Thyroid gland (tissue), 4 donors: ENCODE measurements at places on chromosomes 12 and 14.

DNA sequence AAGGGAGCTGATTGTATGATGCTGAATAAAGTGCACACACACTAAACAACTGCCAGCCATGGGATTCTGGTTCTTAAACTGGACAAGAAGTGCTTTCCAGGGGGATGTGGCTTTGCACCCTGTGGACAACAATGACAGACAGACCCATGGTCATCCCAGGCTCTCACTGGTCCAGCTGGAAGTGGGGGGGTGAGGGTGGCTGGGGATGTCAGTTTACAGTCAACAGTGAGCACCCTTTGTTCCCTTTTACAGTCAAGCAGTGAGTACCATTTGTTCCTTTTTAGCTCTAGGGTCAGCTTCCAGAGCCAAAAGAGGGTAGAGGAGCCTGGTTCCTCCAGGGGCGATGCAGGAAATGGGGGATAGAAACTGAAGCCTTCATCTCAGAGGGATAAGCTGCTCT, 100.7 kb downstream of the SMOC1 start:
- DNase-seq, result no peak

DNA sequence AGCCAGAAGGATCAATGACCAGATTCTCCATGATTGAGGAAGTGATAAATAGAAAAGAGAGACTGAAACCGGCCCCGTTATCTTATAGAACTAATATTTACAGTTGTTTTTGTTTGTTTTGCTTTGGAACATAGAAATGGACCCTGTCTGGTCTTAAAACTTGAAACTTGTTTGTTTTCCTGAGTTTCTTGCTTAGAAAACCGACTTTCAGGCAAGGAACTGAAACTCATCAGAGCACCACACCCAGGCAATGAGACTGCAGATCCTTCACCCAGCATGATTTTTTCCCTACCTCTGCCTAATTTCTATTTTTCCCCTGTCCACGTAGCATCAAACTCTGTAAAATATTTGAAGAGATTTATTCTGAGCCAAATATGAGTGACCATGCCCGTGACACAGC, 10.6 kb upstream of the CLEC12A start:
- no peak for DNase-seq

DNA sequence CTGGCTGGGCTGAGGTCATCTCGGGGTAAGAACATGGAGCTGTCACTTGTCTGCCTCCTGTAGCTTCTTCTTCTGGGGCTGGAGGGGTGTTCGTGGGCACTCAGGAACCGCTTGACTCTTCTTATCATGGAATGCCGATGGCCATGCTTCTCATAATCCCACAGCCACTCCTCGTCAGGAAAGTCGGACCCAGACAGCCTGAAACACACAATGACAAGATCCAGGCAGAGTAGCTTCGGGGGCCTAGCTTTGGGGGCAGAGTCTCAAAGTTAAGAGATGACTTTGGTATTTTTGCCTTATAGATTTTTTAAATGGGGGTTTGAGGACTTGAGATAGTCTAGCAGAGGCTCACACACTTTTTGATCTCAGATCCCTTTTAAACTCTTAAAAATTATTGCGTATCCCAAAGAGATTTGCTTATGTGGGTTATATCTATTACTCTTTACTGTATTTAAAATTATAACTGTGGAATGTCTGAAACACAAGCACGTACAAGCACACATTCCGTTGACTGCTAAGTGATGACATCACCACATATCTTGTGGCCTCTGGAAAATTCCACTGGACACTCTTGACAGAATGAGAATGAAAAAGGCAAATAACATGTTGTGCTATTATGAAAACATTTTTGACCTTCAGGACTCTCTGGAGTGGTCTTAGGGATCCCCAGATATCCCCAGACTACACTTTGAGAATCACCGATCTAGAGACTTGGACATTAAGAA, 43.3 kb downstream of the BEST3 start:
- no peak for DNase-seq

DNA sequence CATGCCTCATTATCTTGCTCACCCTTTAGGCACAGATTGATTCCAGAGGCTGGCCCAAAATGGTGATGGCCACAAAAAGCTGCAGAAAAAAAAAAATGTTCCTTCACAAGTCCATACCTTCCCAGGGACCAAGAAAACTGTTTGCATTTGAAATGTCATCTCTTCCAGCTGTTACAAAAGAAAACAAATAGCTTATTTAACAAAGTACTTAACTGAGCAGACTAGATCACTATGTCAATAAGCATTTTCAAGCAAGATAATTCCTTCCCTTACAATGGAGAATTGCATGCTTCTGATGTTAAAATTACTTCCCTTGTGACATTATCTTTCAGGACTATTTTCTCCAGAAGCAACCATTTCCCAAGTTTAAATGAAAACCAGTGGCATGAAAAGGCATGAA, 377.9 kb upstream of the KITLG start:
- no peak for DNase-seq

DNA sequence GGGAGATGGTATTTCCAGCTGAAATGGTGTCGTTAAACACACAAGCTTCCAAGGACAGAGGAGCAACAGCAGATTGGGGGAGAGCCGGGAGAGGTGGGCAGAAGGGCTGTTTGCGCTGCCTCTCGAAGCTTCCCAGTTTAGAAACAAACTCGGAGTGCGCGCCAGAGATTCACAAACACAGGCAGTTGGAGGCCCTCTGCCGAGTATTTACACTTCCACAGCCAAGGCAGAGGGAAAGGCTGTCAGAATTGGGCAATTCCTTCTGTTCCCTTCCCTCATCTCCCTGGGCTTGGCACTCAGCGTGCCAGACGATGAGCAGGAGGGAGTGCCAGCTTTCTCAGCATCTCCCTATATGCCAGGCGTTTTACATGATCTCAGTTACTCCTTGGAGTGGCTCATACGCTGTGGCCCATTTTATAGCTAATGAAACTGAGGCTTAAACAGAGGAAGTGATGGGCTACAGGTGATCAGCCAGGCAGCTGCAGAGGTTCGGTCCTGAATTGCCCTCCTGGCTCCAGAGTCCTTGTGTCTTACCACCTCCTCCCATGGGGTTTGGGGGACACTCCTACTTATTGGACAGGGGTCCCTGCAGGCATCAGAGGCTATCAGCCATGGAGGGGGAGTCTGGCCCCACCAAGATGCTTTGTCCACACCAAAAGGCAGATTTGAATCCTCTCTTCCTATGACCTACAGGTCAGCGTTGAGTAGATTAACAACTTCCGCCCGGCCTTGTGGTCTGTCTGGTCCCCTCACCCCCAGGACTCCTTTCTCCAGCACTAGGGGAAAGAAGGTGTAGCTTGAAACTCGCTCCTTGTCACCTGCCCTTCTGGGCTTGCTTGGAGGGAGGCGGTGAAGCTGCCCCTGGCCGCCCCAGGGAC, 3.1 kb downstream of the FAM222A start:
- no peak for DNase-seq

DNA sequence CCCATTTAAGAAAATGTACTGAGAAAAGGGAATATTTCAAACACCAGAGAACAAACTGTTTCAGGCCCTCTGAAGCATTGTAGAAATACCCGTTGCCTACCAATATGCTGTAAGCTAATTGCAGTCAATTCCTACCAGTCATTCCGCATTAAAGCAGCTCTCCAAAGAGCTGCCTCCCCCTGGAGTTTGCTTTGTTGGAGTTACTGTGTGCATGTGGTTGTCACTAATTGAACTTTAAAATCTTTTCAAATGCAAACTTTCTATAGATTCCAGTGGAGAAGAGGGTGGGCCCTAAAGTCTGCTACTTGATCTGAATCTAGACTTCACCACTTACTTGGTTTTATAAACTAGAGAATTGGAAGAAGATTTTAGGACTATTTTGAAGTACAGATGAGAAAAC, 112.7 kb downstream of the PLXNC1 start:
- no peak for DNase-seq

DNA sequence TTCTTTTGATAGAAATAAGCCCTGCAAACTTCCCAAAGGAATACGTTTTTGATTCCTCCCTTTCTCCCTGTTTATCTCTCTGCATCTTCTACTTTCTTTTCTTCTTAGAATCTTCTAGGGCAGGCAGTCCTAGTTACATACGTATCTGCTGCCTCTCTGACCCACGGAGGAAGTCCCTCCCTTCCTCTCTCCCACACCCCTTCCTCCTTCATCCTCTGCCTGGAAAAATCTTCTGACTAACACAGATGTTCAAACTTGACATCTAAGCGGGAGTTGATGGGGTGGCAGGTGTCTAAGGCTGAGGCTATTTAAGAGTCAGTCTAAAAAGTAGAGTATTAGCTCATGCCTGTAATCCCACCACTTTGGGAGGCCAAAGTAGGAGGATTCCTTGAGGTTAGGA, 88.6 kb downstream of the MAP1LC3B2 start:
- no peak for DNase-seq

DNA sequence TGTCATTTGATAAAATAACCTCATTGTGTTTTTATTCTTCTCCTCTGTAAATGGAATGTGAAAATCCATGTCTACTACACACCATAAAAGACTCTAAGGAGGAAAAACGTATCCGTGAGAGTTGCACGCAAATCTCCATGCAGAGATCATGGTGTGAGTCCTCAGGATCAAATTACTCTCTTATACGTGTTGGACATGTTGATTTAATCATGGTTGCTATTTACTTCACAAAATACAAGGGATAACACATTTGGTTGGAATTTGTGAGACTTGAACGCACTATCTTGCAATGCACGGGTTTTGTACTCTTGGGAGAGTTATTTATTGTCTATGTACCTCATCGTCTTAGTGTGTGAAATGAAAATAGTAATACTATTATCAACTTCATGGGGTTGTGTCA, 128.0 kb upstream of the RASSF8 start:
- no peak for DNase-seq
